ENCODE measurements at places on chromosomes 7 and 10.

- DNase-seq: no peak
Observed at GRCh38 chr7:67407392-67408071, 410.9 kb downstream of the TYW1 start.

DNA sequence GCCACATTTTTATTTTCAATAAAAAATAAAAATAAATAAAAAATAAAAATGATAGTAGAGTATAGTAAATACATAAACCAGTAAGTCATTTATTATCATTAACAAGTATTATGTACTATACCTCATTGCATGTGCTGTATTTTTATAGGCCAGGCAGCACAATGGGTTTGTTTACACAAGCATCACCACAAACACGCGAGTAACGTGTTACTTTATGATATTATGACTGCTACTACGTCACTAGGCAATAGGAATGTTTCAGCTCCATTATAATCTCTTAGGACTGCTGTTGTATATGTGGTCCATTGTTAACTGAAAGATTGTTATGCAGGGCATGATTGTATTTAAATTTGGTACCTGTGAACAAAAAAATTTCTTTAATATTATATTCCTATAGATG is 20.8 kb upstream of the SDHAF3 start:
- DNase-seq: no peak

- no peak for DNase-seq
Observed at GRCh38 chr7:139566736-139567646, 43.5 kb downstream of the CLEC2L start.

GRCh38 chr10:125012851-125013528 is 71.1 kb downstream of the ZRANB1 start:
- DNase-seq: no peak

DNA sequence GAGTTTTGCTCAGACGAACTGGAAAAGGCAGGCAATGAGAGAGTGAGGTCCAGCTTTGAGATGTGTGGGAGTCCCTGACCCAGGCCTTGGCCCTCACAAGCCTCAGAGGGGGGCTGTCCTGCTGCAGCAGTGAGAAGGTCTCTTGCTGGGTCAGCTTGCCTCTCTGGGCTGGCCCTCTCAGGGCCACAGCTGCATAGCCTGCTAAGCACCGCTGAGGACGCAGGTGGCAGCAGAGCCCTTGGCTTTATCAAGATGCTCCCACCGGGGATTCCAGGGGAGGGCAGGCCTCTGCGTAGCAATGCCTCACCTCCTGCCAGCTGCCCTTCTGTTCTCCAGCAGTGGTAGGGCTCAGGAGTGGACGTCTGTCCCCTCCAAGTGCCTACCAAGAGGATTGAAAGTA is 128.7 kb downstream of the COBL start:
- DNase-seq: no peak

DNA sequence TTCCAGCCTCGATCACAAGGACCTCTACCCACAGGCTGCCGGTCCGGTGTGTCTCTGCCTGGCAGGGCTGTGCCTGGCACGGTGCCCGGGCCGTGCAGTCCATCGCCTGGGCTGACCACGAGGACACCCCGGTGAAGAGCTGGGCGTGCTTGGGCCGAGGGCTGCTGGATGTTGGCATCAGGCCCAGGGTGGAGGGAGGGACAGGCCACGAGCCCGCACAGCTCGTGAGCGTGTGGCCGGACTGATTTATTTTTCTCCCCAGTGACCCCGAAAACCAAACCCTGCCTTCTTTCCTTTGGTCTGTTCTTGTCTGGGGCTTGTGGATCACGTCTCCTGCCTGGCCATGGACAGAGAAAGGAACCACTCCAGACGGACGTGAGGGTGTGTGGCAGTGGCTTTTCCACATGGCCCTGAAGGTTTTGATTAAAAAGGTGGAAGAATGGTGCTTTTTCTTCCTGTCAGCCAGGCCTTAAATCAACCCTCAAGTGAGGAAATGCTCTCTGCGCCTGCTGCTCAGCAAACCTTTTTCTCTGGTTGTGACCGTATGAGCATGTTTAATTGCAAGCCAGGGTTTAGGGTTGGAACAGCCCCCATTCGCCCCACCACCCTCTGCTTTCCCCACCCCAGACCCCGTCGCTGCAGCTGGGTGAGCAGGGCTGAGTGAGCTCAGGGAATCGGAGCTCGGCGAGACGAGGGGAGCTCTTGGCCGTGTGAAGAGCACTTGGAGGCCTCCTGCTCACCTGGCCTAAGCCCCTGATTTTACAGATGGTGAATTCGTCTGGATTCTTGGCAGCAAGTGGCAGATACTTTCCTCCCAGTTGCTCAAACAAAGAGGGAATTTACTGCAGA is 130.1 kb downstream of the RGS10 start:
- DNase-seq: no peak

- DNase-seq: no peak
Observed at GRCh38 chr7:134121632-134122139, 5.5 kb upstream of the LRGUK start.

GRCh38 chr7:14324767-14325166 is 335.3 kb upstream of the ETV1 start:
- no peak for DNase-seq

- no peak for DNase-seq
Observed at GRCh38 chr10:102402512-102402896, 7.0 kb downstream of the NFKB2 start.

GRCh38 chr7:84188786-84189405 is 5.7 kb downstream of the SEMA3A start:
- DNase-seq: no peak

DNA sequence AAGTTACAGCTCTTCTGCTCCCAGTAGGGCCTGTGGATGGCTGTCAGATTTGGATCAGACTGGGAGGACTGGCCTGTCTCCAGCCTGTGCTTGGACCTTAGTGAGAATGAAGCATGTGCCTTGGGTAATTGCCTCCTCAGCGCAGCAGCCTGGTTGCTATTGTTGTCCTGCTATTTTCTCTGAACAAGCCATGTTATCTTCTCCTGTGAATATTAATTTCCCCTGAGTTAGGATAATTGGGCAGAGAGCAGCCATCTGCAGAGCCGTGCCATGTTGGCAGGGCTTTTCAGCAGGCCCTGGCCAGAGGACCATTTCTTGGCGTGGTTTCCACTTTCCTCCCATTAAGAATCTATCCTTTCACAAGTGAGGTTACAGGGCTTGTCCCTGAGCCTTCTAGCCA is 497.3 kb downstream of the SORCS3 start:
- no peak for DNase-seq

- DNase-seq: no peak
Observed at GRCh38 chr7:85285527-85285926, 98.7 kb upstream of the SEMA3D start.

- DNase-seq: no peak
Observed at GRCh38 chr7:108135446-108136190, 5.5 kb upstream of the LAMB4 start.

DNA sequence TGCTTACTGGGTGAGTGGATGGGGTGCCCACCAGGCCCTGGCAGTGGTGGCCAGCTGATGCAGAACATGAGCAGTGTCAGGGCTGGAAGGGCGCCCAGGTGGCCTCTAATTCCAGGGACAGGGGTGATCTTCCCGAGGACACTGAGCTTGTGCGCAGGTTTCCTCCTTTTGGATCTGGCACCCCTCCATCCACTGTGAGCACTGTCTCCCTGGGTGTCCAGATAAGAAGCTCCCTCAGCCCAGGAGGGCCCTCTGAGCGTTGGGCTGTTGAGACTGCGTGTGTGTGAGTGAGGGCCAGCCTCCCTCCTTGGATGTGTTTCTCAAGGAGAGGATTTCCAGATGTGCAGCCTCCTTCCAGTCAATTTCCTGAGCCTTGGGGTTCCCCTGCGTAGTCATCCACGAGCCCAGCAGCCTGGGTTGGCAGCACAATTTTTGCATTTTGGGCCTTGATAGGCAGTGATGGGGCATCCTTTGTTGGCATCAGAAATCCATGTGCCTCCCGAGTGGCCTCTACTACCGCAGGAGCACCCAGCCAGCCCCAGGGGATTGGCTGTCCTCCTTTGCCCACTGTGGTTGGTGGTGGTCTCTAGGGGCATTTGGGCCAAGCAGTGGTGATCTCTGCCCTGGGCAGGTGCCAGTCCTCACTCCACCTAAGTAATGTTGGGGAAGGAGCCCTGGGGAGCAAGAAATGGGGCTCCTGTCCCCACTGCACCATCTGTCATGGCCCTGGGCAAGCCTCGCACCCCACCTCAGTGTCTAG is 20.9 kb upstream of the BTBD16 start:
- no peak for DNase-seq

DNA sequence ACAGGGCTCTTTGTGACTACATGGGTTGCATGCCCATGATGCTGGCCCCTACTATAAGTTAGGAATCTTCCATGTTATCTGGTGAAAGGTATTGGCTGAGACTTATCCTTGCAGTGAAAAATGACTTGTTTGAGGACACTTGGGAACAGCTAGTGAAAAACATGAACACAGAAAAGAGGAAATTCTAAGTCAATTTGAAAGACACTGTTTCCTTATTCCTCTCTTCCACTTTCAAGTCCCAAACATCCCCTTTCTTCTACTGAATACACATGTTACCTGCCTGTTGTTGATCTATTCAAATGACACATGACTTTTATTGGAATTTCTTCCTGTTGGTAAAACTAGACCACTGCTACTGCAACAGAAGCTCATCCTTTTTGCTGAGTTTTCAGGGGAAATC is 29.5 kb upstream of the PRKCQ start:
- no peak for DNase-seq

DNA sequence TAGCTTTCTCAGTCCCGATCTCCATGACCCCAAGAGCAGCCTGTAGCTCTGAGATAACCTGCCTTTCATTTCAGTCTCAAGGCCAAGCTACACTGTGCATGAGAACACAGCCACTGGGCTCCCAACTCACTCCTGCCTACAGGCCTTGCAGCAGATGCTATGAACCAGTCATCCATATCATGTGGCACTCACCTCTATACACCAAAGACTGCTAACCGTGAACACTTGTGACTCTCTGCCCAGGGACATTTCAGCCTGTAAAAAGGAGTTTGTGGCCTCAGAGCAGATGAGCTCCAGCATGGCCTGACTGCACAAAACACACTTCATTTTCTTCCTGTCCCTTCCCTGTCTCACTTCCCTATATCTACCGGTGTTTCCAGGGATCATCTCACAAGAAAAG is 56.9 kb upstream of the NPY start:
- DNase-seq: no peak

DNA sequence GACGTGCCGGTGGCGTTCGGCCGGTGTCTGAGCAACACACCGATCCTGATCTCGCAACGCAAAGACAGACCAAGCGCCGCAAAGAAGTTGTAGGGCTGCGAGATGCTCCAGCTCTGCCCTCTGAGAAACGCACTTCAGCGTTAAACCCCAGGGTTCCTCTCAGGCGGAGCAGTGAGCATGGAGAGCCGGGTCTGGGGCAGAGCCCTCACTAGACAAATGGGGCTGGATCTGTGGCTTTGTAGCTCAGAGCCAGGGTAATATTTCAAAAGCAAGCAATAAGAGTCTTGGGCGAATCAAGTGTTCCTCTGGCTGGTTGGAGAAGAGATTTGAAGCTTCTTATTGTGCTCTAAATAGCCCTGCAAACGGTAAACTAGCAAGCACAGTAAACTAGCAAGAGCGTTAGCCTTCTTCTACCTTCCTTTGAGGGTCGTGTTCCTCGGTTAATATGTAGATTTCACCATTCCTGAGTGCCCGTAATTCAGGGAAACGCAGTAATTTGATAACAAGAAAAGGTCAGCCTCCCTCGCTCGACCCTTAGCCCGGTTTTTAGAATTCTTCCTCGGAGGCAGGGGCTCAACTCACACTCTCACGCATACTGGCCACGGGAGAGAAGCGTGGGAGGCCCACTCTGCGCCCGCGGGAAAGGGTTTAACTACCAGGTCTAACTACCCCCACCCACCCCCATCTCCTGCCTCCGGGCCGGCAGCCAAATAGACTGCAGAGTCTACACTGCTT is 6.7 kb downstream of the SKAP2 start:
- no peak for DNase-seq

GRCh38 chr7:105352901-105353668 is 35.6 kb downstream of the SRPK2 start:
- no peak for DNase-seq

GRCh38 chr10:5509691-5510090 is 10.3 kb upstream of the CALML5 start:
- DNase-seq: no peak

DNA sequence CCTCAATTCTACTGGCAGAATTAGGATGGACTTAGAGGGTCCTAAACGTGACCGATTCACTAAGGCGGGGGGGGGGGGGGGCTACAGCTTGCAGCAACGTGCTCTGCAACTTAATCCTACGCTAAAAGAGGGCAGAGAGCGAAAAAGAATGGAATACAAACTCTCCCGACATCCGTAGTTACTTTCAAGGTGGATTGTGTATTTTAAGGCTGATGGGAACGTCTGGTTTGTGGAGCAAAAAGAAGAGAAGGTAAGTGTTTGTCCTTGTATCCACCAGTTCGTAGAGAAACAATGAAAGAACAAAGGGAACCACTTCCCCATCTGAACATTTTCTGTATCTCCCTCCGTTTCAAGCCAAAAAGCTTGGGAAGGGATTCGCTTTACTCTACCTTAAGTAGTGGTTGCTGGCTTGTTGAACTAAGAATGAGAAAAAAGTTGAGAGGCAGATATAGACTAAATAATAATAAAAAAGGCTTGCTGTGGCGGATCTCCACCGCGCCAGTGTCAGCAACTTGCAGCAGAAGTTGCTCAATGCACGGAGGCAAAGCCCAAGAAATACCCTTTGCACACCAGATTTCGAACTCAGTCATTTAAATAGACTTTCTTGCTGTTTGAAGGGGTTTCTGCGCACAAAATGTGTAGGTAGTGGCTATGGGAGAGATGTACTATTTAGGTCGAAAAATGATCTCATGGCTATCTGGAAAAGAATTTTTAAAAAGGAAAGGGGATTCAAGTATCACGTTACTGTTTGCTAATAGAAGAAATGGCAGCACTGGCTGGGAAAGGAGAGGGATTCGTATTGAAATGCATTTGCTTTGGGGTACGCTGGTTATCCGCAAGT is 736 bp downstream of the SKIDA1 start:
- no peak for DNase-seq

GRCh38 chr10:114087655-114088054 is 44.0 kb downstream of the ADRB1 start:
- no peak for DNase-seq

DNA sequence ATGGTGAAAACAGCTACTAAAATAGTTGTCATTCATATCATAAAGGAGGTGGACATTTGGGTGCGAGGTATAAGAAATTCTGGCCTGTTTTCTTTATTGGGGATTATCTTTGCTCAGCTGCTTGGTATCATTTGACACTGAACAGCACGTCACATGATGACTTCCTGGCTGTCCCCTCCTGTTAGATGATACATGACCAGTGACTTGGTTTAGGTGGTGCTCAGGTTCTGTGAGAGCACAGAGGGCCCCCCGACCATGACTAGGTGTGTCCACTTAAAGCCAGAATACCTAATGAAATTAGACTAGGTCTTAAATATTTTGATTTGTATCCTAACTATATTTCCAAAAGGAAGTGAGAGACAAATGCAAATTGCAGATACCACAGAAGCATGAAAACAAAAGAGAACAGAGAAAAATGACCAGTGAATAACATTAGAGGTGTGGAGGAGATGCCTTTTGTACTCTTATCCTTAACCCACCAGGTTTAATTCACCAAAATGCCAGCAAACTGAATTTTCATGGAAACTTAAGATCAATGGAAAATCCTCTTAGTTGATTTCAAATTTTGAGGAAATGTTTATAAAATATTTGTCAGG is 50.6 kb upstream of the GJD4 start:
- DNase-seq: no peak

GRCh38 chr10:117249493-117250093 is 8.7 kb downstream of the SLC18A2 start:
- DNase-seq: no peak

Measured in stimulated activated CD8-positive, alpha-beta memory T cell treated with anti-CD3 and anti-CD28 coated beads, Interleukin-4, amount 100 ng/mL, for 4 hours (primary cell).